HuH-7 (cell line): ENCODE measurements at places on chromosomes 13 and 19.

DNA sequence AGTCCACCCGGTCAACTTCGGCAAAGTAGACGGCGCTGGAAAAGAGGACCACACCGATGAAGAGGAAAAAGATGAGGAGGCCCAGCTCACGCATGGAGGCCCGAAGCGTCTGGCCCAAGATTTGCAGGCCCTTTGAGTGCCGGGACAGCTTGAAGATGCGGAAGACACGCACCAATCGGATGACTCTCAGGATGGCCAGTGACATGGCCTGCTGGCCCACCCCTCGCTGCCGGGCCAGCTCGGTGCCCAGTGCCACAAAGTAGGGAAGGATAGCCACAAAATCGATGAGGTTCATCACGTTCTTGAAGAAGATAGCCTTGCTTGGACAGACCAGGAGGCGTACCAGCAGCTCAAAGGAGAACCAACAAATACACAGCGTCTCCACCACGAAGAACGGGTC, 2.1 kb downstream of the KCNA7 start:
- no peak for DNase-seq

GRCh38 chr19:8576273-8576993, 809 bp downstream of the MYO1F start:
- no peak for DNase-seq

DNA sequence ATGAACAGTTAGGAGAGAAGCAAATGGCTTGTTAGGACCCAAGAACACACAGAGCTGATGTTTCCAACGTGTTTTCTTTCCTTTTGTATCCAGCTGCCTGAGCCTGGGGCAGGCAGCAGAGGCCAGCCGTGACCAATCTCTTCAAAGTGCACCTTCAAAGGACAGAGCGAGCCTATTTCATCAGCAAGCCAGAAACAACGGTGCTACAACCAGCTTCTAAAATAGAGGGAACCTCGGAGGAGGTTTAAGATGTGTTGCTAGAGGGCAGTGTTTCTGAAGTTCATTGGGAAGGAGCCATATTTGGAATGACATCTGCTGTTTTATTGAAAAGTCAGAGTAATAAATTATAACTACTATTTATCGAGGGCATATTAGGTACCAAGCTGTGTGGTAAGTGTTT, 56.2 kb upstream of the RFC3 start:
- peak; percentile 15 for DNase-seq

- DNase-seq: no peak
These were observed 28.9 kb downstream of the FRY start for GRCh38 chr13:32060401-32060878.
